ENCODE measurements at places on chromosomes 1 and 21. TPM values are rescaled to one million over a fixed set of nuclear protein-coding genes. Genes with fewer than 3 reads are reported as not detected.

PRKAB2 gene
- total RNA-seq, result 12.5 TPM

TUFT1 gene
- total RNA-seq, result 9.2 TPM

KCNQ4 gene
- 0.20 TPM for total RNA-seq

CFHR4 gene
- total RNA-seq, result not detected

MTOR gene
- total RNA-seq, result 13.9 TPM

ANGEL2 gene
- 16.3 TPM for total RNA-seq

LRRIQ3 gene
- total RNA-seq, result 0.53 TPM

LRRC38 gene
- 0.06 TPM for total RNA-seq

MAP10 gene
- total RNA-seq, result 0.83 TPM

BLACAT1 gene
- total RNA-seq, result not detected

DNAJC6 gene
- total RNA-seq, result 7.1 TPM

AMY2A gene
- not detected for total RNA-seq

RUNX3 gene
- 5.7 TPM for total RNA-seq

KRTAP21-1 gene
- total RNA-seq, result not detected

ORC1 gene
- 20.3 TPM for total RNA-seq

ADORA3 gene
- total RNA-seq, result not detected

SLC37A1 gene
- 3.3 TPM for total RNA-seq

SLAMF9 gene
- total RNA-seq, result 0.34 TPM

CELA2B gene
- total RNA-seq, result not detected

PRAMEF13 gene
- total RNA-seq, result not detected

CGN gene
- 1.8 TPM for total RNA-seq

DUSP23 gene
- 77.7 TPM for total RNA-seq

SLFNL1 gene
- not detected for total RNA-seq

ETV3L gene
- total RNA-seq, result not detected

HMCN1 gene
- 0.01 TPM for total RNA-seq

CHI3L1 gene
- total RNA-seq, result not detected

C1QTNF12 gene
- total RNA-seq, result 1.7 TPM

CYP4Z1 gene
- total RNA-seq, result not detected

SLC41A1 gene
- total RNA-seq, result 20.6 TPM

DUSP12 gene
- total RNA-seq, result 51.8 TPM

CYB561D1 gene
- total RNA-seq, result 5.0 TPM

CFHR2 gene
- total RNA-seq, result not detected

LAD1 gene
- total RNA-seq, result 1.0 TPM

CD5L gene
- not detected for total RNA-seq

DISP3 gene
- total RNA-seq, result 0.17 TPM

CASP9 gene
- 5.0 TPM for total RNA-seq

FBLIM1 gene
- 27.8 TPM for total RNA-seq

LYPD8 gene
- not detected for total RNA-seq

CD1B gene
- total RNA-seq, result not detected

NBPF4 gene
- total RNA-seq, result not detected

NOTCH2 gene
- 22.3 TPM for total RNA-seq

CFAP141 gene
- total RNA-seq, result not detected

CCDC185 gene
- not detected for total RNA-seq

AMY1C gene
- not detected for total RNA-seq

DNM3 gene
- total RNA-seq, result 0.60 TPM

S100A2 gene
- 20.2 TPM for total RNA-seq

ZNF683 gene
- total RNA-seq, result not detected

Measured in A549 treated with Mapracorat at 1 μM for 4 hours (cell line).